ENCODE measurements at places on chromosomes 12 and 14.

DNA sequence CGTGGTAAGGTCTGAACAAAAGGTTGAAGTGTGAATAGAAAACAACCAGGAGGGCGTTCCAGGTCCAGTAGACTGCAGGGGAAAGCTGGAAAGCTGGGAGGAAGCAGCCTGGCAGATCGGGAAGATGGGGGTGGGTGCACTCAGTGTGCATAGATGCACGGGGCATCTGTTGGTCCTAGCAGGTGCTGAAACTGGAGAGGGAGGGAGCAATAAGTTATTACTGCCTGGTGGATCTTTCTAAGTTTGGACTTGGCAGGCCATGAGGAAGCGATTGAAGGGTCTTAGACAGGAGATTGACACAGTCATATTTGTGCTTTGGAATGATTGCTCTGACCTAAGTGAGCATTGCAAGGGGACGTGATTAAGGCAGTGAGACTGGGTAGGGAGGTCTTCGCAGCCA, 194.4 kb downstream of the EFCAB11 start:
- no peak for DNase-seq

DNA sequence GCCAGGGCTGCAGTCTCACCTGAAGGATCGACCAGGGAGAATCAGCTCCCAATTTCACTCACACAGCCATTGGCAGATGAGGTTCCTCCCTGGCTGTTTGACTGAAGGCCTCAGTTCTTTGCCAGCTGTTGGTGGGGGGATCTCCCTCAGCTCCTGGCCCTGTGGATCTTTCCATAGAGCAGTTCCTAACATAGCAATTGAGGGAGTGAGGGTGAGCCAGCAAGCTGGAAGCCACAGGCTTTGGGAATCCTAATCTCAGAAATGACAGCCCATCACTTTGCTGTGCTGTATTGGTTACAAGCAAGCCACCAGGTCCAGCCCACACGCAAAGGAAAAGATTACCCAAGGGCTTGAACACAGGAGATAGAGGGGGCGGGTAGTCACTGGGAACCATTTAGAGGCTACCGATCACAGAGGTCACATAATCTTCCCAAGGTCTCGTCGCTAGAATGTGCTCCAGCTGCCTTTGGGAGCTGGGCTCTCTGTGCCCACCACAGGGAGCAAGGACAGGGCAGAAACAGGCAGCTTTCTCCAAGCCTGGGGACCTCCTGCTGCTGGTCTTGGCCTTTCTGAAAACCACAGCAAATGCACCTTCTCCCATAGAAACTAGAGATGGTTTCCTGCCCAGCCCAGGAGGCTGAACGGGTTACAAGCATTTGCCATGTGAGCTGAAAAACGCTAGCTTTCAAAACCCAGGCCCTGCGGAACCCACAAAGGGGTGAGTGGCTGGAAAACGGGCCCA, 4.6 kb upstream of the OTUB2 start:
- DNase-seq = no peak

DNA sequence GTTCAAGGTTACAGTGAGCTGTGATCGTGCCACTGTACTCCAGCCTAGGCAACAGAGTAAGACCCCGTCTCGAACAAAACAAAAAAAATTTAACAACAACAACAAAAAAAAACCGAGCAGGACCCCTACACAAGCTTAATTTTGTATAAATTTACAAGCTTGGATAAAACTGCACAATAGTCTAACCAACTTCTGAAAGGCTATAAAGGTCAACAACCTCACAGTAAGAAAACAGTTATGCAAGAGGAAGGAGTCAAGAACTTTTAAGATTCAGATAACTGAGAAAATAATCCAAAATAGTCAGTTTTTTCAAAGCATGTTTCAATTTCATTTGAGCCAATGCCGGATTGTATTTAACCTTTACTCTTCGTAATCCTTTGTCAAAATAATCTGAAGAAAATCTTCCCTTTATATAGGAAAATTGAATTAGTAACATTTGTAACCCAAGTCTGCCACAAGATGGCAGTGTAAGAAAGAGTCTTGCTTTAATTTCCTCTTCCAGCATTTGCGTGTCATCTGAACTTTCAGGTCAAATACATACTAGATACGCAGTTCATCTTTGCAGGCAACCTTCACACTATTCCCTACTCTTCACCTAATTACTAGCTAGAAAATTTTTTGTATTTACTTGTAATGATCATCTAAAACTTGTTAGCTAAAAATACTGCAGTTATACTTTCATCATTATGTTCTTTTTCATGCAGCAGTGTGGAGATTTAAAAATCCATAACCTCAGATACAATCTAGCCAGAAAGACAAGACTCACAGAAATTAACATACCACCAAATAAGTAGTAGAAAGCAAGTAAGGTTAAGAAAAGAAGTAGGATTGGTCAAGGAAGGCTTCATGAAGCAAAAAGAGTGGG, 5.8 kb downstream of the CCNB1IP1 start:
- no peak for DNase-seq

GRCh38 chr12:109389146-109389545, 41.4 kb downstream of the MYO1H start:
- DNase-seq = no peak

DNA sequence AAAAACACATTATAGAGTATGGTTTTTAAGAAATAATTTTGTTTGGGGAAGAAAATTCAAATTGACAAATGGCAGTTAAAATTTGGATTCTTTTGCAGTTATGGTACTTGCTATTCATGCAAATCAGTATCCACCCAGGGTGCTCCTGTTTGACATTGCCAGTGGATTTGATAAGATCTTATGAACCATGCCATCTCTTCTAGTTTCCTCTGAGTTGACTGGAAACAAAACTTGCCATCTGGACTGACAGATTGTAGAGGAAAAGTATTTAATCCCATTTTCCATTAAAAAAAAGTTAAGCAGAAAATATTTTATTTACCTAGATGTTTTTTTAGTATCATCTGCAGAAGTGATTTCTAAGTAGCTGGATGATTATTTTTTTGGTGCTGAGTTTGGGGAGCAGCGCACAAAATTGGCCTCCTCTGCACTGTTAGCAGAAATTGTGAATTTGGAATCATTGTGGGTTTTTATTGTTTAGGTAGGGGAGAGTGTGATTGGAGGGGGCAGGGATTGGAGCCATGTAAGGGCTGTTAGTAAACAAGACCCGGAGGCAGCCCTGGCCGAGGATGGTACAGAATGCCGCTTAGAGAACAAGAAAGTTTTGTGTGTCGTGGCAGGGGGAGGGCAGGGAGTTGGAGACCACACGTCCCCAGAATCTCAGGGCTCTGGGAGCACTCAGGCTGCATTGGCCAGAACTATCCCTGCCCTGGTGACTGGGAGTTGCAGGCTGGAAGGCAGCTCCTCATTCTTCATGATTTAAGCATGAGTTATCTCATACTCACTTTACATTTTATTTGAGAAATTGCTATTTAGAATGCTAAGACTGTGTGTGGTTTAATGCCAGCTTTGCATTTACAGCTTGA, 56.6 kb downstream of the WDR20 start:
- peak; percentile 41 for DNase-seq

- DNase-seq = no peak
These were observed 42.8 kb upstream of the NUAK1 start for GRCh38 chr12:106181401-106182114.

DNA sequence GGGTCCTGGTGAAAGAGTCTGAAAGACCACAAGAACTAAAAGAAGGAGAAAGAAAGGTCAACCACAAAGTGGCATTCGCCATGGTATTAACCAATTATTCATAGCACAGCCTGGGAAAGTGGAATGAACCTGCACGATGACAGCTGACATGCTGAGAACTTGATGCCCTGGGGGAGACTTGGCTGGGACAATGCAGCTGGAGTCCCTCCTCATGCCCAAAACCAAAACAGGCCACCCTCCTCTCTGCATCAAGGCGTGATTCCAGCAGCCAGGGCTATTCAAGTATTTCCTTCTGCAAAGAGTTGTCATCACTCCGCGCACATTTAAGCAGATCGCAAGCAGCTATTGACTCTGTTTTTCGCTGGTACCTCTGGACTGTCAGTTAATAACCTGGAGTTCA, 167.1 kb upstream of the NOS1 start:
- no peak for DNase-seq

GRCh38 chr14:104794099-104794498, 1.4 kb downstream of the AKT1 start:
- DNase-seq = peak; percentile 84

DNA sequence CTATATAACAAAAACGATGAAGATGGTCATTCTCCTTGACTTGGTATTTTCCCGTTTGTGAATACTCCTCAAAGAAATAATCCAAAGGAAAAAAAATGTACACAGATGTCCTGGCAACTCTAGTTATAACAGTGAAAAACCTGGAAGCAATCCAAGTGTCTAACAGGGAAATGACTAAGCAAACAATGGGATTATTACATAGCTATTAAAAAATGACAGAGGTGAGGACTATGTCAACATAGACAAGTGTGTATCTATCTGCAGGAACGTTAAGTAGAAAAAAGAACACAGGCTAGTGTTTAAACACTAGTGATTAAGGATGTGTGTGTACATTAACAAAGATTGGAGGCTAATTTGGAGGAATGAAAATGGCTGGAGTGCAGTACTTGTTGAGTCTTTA, 5.9 kb upstream of the APOLD1 start:
- no peak for DNase-seq

GRCh38 chr12:116624516-116624915, 65.3 kb downstream of the MAP1LC3B2 start:
- no peak for DNase-seq

GRCh38 chr12:69003991-69004390, 71.0 kb upstream of the CPM start:
- DNase-seq = no peak

GRCh38 chr14:64811676-64812075, 68.0 kb downstream of the SPTB start:
- no peak for DNase-seq

GRCh38 chr14:22886500-22887259, 3.7 kb downstream of the REM2 start:
- peak; percentile 81 for DNase-seq

DNA sequence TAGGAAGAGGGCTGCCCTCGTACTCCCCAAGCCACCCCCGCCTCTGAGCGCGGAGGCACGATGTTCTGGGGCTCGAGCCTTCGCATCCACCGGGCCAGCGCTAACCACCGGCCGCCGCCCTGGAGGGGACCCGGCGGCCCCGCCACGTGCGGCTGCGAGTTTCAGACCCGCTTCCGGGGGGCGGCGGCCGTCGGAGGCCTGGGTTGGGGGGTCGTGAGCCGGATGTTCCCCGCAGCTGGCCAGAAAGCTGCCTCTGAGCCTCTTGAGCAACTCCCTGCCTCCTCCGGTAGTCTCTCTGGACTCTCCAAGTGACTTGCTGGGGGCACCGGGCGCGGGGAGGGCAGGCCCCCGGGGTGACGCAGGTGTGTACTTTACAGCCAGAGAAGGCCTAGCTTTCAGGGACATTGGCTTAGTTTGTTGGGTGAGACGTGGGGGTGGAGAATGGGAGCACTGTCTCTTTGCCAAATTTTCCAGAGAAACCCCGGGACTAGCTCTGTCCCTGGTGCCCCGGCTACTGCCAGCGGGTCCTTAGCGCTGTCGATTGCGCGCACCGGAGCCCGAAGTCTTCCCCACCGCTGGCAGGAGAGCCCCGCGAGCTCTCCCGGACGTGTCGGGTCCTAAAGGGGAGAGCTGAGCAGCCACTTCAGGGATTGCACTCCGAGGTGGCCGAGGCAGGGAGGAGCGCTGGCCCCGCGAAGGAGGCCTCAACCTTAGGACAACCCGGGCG, 15.6 kb downstream of the OTX2 start:
- DNase-seq = no peak

DNA sequence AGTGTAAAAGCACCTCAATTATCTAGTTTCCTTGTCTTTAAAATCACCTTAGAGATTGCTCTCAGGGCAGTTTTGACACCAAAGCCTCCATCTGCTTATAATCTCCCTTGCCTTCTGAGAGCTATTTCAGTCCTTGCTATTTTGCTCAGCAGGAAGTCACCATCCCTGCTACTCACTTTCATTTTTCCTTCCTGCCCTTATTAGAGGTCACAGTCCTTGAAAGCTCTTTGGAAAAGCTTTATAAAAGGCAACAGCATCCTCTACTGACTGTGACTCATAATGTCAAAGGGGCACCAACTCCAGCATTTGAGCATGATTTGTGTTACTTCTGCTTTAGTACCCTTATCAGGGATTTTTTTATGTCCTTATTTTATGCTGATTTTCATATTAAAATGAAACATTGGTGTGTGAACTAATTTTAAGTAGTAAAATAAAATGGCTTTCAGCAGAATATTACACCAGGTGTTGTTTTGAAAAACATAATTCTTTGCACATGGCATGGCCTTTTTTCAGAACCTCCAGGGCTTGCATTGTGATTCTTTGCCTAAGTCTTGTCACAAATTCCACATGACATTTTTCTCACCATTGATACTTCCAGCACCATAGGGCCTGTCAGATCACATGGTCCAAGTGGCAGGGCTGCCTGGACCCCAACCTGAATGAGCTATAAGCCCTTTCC, 213.0 kb downstream of the ADAMTS20 start:
- no peak for DNase-seq

DNA sequence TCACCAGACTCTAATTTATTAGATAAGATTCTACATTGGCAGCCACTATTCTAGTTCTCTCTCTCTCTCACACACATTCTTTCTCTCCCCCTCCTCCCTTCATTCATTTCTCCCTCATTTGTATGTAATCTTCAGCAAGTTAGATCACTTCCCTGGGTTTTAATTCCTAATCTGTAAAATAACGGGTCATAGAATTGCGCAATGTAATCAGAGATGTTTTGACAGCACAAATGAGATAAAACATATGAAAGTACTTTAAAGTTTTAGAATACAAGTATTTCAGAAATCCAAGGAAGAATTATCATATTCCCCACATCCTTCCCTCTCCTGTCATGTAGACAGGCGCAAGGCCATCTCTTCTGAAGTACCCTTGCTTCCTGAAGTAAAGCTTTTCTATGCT, 21.7 kb downstream of the STYK1 start:
- DNase-seq = no peak

DNA sequence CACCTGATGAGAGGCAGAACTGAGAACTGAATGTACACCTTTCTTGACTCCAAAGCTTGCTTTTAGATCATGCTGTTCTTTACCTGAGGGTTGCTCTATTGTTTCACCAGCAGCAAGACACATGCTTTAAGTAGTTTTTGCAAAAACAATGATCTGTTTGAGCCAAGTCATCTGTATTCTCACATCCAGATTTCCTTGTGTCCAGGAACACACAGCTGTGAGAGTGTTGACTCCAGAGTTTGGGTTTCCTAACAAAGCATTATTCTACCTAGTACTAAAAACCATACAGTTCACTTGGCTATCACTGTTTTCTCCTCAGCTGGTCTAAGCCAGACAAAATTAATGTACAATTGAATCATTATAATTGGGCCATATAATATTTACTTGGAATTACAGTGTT, 120.4 kb downstream of the STAB2 start:
- no peak for DNase-seq

- DNase-seq = no peak
These were observed 27.7 kb downstream of the UBR7 start for GRCh38 chr14:93234798-93235197.

GRCh38 chr14:104524726-104525125, 54.8 kb upstream of the C14orf180 start:
- no peak for DNase-seq

- DNase-seq = no peak
These were observed 100.9 kb downstream of the EPS8 start for GRCh38 chr12:15688202-15688736.

DNA sequence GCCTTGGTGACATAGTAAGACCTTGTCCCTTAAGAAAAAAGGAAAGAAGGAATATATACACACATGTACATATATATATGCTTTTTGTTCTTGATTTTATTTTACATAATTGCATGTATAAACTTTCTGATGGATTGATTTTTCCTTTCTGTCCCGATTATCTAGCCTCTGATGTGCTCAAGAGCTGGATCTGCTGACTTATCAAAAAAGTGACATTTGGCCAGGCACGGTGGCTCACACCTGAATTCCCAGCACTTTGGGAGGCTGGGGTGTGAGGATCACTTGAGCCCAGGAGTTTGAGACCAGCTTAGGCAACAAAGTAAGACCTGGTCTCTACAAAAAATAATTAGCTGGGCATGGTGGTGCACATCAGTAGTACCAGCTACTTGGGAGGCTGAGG, 12.0 kb downstream of the SNRNP35 start:
- DNase-seq = no peak

All from activated CD8-positive, alpha-beta memory T cell treated with anti-CD3 and anti-CD28 coated beads, Interleukin-2, amount 50 U/mL, for 48 hours (primary cell).